ENCODE measurements at places on chromosomes 2 and 18. TPM values are rescaled to one million over a fixed set of nuclear protein-coding genes. Genes with fewer than 3 reads are reported as not detected.

Gene ERFE
- 7.0 TPM for total RNA-seq

Gene WNT10A
- total RNA-seq: not detected

Gene ABHD3
- 6.2 TPM for total RNA-seq

Gene CNDP1
- not detected for total RNA-seq

Gene RBM44
- total RNA-seq: 0.37 TPM

Gene RAB31
- 37.9 TPM for total RNA-seq

Gene GPBAR1
- 0.20 TPM for total RNA-seq

Gene VIT
- 8.8 TPM for total RNA-seq

Gene SP5
- total RNA-seq: not detected

Gene FAM117B
- total RNA-seq: 1.1 TPM

Gene MPP4
- total RNA-seq: 2.6 TPM

Gene CCDC178
- not detected for total RNA-seq

Gene EHD3
- total RNA-seq: 14.7 TPM

Gene SNTG2
- not detected for total RNA-seq

Gene CYP27C1
- not detected for total RNA-seq

Gene ANKRD36
- total RNA-seq: 32.1 TPM

Gene RESP18
- not detected for total RNA-seq

Gene IL36A
- total RNA-seq: not detected

Gene MALL
- total RNA-seq: 8.8 TPM

Gene CFC1
- not detected for total RNA-seq

Gene CRYBA2
- total RNA-seq: not detected

Gene CELF4
- total RNA-seq: not detected

Gene ZSWIM2
- not detected for total RNA-seq

Gene HAAO
- total RNA-seq: 0.37 TPM

Gene MITD1
- 15.8 TPM for total RNA-seq

Gene SERPINB10
- total RNA-seq: 0.20 TPM

Gene CPLX4
- total RNA-seq: not detected

Gene CD8B2
- not detected for total RNA-seq

Gene EVA1A
- 18.2 TPM for total RNA-seq

Gene ZNF2
- total RNA-seq: 7.2 TPM

Gene ARMC9
- total RNA-seq: 25.4 TPM

Gene FANCL
- 10.3 TPM for total RNA-seq

Gene SLC9A4
- total RNA-seq: not detected

Gene KCNJ13
- not detected for total RNA-seq

Gene SPDYA
- total RNA-seq: 0.59 TPM

Gene HK2
- 21.3 TPM for total RNA-seq

Gene SCN3A
- total RNA-seq: not detected

Gene SGO2
- 19.7 TPM for total RNA-seq

Gene GDF7
- under 0.01 TPM for total RNA-seq

Gene EFHD1
- total RNA-seq: not detected

Gene ADD2
- 0.20 TPM for total RNA-seq

Gene CYS1
- 0.20 TPM for total RNA-seq

Gene PASK
- total RNA-seq: 2.9 TPM

Gene EFR3B
- total RNA-seq: 0.37 TPM

Gene STAT4
- total RNA-seq: 4.8 TPM

Gene ANAPC1
- 75.5 TPM for total RNA-seq

Gene KATNAL2
- 4.8 TPM for total RNA-seq

Gene PROKR1
- total RNA-seq: not detected

Gene CHRND
- total RNA-seq: not detected

Gene SULT6B1
- not detected for total RNA-seq

Gene AQP12B
- total RNA-seq: not detected

Gene OSR1
- total RNA-seq: 32.8 TPM

Gene BIN1
- total RNA-seq: 88.9 TPM
